Glomerular endothelial cell (primary cell): ENCODE measurements at places on chromosomes 12 and 14.
A peak's percentile ranks its signal among the peaks of the same experiment; 100 is the strongest.

DNA sequence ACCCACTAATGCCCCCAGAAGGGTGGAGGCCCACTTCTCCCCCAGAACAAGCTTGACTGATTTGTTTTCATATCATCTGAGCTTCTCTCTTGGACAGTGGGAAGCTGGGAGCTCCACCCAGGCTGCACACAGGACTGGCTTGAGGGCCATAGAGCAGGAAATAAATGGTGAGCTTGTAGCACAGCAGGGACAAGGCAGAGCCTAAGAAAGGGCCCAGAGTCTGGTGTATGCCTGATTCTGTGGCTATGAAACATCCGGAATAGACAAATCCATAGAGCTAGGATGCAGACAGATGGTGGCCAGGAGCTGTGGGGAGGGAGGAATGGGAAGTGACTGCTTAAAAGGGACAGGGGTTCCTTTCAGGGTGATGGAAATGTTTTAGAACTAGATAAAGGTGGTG, 79.0 kb downstream of the ARL6IP4 start:
- no peak for DNase-seq

DNA sequence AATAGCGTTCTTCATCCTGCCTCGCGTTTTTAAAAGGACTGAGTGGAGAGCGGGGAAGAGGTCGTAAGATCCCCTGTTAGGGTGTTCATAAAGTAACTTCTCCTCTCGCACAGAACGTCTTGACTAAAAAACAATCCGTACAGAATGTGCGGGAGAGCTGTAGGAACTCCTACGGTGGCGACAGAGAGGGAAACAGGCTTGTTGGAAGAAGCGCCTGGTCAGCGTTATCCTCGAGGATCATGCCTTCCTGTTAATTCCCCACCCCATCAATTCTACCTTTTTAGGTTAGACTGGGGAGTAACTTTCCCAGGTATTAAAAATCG, 399 bp upstream of the WASHC4 start:
- no peak for DNase-seq

DNA sequence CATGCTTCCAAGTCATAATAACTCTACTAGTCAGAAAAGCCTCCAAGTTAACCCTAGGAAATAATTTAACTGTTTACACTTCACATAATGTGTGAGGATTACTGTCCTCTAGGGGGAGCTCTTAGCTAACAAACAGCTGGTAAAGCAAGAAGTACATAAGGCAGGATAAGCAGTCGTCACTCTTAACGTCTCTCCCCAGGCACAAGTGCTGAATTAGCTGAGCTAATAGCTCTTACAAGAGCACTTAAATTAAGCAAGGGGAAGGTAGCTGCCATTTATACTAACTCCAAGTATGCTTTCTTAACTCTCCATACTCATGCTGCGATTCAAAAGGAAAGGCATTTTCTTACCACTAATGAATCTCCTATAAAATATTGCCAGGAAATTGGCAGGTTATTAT, 79.3 kb upstream of the TSPAN11 start:
- DNase-seq: no peak

DNA sequence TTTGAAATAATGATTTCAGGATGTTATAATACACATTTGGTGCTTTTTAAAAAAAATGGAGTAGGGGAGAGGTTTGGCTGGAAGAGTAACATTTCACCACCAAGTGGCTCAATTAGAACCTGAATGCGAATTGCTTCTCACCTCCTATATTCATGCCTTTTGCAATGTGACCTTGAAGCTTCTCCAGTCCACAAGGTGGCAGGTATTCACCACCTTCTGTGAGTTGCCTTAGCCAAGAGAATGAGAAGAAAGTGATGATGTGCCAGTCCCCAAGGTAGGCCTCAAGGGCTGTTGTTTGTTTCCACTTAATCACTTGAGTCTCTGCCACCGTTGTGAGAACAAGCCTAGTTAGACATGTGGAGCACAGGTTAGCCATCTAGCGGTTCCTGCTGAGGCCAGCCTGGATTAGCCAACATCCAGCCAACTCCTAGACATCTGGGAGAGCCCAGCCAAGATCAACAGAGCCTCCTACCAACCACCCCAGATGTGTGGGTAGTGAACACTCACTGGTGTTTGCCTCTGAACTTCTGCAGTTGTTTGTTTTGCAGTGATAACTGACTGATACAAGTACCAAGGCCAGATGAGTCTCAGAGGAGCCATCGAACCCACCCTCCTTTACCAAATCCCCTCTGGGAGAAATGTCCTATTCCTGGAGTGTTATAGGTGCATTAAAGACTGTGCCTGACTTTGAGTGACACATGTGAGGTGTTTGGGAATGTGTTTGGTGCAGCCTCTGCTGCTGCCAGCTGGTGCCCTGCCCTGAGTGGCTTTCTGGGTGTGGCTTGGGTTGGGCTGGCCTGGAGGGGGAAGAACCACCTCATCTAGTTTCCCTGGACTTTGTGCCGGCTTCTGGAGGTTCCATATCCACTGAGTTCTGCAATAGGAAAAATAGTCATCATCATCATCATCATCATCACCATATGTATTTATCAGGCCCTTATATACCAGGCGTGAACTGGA, 132.5 kb upstream of the RFLNA start:
- DNase-seq: peak; percentile 3

DNA sequence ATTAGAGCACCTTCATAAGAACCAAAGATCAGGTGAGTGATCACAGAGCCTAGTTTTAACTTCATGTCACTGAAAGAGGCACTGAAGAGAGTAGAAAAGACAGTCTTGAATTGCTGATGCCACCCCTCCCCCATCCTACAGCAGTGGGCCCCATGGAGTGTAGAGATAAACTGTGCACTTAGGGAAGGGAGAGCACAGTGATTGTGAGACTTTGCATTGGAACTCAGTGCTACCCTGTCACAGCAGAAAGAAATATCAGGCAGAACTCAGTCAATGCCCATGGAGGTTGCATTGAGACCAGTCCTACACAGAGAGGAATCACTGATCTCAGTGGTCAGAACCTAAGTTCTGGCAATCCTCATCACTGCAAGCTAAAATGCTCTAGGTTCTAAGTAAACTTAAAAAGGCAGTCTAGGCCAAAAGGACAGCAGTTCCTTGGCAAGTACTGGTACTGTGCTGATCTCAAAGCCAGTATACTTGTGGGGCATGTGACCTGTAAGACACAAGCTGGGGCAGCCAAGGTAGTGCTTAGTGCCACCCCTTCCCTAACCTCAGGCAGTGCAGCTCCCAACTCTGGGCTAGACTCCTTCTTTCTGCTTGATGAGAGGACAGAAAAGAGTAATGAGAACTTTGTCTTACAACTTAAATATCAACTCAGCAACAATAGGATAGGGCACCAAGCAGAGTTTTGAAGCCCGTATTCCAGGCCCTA, 94.1 kb downstream of the FSCB start:
- no peak for DNase-seq

DNA sequence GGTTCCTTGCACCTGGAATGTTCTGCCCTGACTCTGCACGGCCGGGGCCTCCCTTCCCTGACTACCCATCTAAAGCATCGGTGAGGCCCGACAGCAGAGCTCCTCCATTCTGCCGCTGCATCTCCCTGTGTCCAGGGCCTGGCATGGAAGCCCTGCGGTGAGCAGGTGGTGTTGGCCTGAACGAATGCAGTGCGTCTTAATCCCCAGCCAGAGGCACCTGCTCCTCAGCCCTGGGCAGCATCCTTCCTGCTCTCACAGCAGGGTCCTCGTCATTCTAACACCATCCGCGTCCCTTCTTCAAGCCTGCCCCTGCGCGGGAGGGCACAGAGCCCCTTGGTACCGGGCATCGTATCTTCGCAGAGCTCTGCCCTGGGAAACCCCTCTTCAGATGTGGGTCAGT, 15.4 kb downstream of the BEGAIN start:
- no peak for DNase-seq

- DNase-seq: no peak
Measured at GRCh38 chr12:79423560-79423959, 267.2 kb downstream of the PAWR start.

DNA sequence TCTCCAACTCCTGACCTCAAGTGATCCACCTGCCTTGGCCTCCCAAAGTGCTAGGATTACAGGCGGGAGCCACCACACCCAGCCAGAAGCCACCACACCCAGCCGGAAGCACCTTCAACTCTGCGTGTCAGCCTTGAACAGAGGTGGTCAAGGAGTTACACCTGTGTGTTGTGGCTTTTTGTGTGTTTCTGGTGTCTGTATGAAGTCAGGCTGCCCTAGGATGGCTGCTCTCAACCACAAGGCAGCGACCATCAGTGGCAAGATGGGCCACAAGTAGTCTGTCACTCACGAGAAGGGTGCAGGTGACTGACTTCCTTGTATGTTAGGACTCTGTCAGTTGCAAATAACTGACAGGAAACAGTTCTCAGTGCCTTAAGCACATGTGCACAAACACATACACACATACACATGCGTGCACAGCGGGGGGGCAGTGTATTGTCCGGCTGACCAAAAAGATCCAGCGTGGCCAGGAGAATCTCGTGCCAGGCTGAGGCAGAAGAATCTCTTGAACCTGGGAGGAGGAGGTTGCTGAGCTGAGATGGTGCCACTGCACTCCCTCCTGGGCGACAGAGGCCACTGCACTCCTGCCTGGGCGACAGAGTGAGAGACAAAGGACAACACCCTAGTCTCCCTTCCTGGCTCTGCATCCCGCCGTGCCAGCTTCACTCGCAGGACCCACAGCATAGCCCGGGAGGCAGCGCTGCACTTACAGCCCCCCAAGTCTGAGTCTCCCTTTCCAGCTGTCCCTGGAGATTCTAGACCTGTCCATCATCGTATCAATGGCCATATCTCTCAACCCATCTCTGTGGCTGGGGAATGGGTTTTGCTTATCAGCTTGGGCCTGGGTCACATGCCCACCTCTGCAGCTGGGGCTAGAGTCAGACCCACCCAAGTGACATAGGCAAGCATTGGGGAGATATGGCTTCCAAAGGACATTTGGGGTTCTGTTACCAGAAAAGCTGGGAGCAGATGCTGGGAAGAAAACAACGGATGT, 13.7 kb downstream of the P2RX4 start:
- no peak for DNase-seq

- DNase-seq: no peak
Measured at GRCh38 chr12:111578971-111579340, 20.2 kb downstream of the ATXN2 start.

- no peak for DNase-seq
Measured at GRCh38 chr14:36324897-36325296, 4.5 kb upstream of the MBIP start.

DNA sequence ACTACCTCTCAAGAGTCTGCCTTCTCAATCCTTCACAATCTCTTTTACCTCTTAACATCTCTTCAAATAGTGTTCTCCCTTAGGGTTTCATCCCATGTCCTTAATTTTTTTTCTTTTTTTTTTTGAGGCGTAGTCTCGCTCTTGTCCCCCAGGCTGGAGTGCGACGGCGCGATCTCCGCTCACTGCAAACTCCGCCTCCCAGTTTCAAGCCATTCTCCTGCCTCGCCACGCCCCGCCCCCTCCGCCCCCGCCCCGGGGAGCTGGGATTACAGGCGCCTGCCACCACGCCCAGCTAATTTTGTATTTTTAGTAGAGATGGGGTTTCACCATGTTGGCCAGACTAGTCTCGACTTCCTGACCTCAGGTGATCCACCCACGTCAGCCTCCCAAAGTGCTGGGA, 7.0 kb upstream of the BCAT1 start:
- no peak for DNase-seq
